ENCODE measurements at places on chromosomes 1 and 21.
A peak's percentile ranks its signal among the peaks of the same experiment; 100 is the strongest.

- no peak for DNase-seq
Measured at GRCh38 chr1:44830900-44831304, 12.2 kb downstream of the PTCH2 start.

DNA sequence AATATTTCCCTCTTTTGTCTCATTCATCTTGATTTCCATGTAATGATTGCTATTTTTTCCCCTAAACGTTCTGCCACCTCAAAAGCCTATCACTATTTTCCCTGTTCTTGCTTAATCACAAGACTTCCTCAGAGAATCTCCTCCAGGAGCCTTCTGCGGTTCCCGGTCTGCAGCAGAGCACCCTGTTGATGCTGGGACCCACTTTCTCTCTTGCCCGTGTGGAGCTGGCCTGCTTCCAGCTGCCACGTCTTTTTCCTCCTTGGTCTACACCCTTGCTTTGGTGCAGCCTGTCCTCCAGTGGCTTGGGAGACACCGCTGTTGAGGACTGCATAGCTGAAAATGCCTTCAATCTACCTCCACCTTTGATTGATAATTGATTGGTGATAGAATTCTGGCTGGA is 70.0 kb upstream of the COA6 start:
- DNase-seq, result no peak

DNA sequence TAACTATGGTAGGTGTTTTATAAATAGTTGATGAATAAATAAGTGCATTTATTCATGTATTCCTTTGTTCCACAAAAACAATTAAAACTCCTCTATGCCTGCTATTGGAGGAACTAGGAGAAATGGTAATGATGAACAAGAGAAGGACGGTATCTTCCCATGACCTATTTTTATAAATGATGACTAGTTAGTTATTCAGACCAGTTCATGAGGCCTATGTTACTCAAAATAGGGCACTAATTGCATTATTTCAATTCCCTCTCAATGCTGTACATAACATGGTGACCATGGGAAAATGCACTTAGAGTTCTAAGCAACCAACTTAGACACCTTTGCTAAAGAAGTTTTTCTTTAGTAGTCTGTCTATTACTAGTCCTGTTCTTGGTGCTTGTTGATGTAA is 53.1 kb downstream of the XCL1 start:
- DNase-seq, result no peak

GRCh38 chr1:2528016-2528415 is 1.6 kb upstream of the PANK4 start:
- DNase-seq, result no peak

DNA sequence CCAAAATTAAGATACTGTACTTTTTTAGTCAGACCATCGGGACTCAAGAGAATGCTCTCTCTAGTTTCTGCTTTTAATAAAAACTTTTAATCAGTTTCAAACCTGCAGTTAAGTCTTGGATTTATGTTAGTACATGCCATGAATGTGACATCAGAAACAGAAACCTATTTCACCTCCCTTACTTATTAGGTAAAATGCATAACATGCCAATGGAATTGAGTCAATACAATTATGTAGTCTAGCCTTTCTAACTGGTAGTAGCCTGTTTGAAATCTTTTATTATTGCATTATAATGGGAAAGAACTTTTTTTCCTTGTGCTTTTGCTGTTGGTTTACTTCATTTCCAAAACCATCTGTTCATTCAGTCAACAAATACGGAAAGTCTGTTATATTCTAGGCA is 4.8 kb downstream of the PHACTR4 start:
- no peak for DNase-seq

DNA sequence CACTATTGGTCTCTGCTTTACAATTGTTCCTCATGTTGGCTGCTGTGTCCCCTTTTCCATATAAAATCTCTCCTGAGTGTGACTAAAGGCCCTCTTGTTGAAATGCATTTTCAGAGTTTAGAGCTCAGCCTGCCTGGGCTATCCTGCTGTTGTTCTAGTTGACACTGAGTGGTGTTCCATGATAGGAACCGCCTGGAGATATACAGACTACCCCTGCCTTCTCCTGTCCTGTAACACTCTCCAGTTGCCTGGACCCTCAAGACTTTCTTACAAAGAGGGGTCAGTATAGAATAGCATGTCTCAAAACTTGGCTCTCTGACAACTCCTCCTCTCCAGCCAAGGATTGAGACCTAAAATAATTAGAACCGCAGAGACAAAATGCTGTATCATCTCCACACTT is 152.0 kb upstream of the POU3F1 start:
- DNase-seq, result no peak

DNA sequence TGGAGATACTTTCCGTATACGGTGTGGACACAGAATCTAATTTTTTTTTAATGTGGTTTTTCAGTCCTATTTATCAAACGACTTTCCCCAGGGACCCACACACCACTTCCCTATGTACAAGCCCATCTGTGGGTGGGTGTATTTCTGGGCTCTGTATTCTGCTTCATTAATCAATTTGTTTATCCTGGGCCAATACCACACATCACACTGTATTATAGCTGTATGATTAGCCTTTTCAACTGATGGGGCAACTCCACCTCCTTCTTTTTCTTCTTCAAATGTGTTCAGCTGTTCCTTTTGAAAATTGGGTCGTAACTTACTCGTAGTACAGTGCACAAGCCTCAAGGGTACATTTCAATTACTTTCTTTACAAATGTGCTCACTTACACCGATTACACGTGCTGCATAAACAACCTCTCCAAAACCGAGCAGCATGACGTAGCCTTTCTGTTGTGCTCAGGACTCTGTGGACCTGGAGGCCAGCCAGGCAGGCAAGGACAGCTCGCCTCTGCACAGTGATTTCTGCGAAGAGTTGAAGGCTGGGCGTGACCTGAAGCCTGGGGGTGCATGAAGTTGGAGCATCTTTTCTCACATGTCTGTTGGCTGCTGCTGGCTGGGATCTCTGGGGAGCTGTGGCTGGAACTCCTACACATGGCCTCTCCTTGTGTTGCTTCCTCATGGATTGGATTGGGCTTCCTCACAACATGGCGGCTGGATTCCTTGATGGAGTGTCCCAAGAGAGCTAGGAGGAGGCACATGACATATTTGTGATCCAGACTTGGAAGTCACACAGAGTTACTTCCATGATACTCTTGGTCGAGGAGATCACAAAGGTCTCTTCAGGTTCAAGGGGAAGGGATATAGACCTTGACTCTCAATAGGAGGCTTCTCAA is 126.5 kb downstream of the CRYAA start:
- no peak for DNase-seq

DNA sequence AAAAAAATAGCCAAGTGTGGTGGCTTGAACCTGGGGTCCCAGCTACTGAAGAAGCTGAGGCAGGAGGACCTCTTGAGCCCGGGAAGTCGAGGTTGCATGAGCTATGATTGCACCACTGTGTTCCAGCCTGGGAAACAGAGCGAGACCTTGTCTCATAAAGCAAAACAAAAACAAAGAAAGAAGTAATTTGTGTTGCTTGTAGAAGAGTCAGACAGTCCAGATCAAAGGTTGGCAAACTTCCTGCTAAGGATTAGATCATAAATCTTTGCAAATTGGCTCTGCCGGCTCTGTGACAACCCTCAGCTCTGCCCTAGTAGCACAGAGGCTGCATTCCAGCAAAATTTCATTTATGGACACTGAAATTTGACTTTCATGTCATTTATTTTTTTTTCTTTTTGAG is 19.0 kb upstream of the MFN2 start:
- no peak for DNase-seq

GRCh38 chr1:9280015-9280860 is 12.5 kb upstream of the SPSB1 start:
- DNase-seq, result peak; percentile 52
